ENCODE measurements at places on chromosomes 12 and 14.

DNA sequence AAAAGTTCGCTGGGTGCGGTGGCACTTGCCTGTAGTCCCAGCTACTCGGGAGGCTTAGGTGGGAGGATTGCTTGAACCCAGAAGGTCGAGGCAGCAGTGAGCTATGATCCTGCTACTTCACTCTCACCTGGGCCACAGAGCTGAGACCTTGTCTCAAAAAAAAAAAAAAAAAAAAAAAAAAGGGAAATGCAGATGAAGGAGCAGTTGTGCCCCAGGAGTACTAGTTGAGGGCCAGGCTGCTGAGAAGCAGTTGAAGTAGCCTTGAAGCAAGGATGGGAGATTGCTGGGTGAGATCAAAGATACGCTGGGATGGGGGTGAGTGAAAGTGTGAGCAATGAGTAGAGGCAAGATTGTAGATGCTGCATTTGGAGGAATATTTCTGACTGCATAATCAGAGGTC lies 93.4 kb upstream of the DNM1L start:
- no peak for DNase-seq

GRCh38 chr12:114286145-114286544 lies 119.8 kb downstream of the TBX5 start:
- no peak for DNase-seq

DNA sequence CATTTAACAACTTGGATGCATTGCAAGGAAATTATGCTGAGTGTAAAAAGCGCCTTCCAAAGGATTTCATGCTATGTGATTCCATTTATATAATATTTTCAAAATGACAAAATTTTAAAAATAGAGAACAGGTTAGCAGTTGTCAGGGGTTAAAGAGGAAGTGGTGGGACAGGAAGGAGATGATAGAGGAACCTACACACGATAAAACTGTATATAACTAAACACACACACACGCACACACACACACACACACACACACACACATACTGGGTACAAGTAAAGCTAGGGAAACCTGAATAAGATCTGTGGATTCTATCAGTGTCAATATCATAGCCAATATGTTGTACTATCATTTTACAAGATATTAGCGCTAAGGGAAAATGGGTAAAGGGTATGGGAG lies 17.2 kb downstream of the TTC9 start:
- no peak for DNase-seq

GRCh38 chr12:44674875-44675274 lies 201.2 kb downstream of the NELL2 start:
- peak; percentile 92 for DNase-seq

GRCh38 chr12:63301311-63301710 lies 150.3 kb upstream of the AVPR1A start:
- DNase-seq: no peak

GRCh38 chr14:59240356-59240755 lies 51.9 kb downstream of the DAAM1 start:
- DNase-seq: no peak

- no peak for DNase-seq
Observed at GRCh38 chr12:124289634-124290600, 5.0 kb upstream of the RFLNA start.

DNA sequence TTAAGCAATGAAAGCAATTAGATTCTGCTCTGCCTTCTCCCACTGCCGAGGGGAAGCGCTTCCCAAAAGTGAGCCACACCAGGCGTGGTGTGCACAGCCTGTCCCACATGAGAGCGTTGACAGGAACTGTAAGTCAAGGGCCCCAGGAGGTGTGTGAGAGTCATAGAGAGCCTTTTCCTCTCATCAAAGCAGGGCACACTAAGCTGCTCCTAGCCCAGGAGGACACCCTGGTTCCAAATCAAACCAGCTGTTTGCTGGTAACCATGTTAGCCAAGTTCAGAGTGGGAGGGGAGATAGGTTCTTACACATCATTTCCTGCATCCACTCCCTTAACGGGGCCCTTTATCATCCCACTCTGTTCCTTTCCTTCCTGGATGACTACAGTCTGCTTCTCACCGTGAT lies 98.3 kb downstream of the SPTSSA start:
- DNase-seq: no peak

GRCh38 chr12:12022306-12022936 lies 48.3 kb upstream of the BCL2L14 start:
- no peak for DNase-seq

DNA sequence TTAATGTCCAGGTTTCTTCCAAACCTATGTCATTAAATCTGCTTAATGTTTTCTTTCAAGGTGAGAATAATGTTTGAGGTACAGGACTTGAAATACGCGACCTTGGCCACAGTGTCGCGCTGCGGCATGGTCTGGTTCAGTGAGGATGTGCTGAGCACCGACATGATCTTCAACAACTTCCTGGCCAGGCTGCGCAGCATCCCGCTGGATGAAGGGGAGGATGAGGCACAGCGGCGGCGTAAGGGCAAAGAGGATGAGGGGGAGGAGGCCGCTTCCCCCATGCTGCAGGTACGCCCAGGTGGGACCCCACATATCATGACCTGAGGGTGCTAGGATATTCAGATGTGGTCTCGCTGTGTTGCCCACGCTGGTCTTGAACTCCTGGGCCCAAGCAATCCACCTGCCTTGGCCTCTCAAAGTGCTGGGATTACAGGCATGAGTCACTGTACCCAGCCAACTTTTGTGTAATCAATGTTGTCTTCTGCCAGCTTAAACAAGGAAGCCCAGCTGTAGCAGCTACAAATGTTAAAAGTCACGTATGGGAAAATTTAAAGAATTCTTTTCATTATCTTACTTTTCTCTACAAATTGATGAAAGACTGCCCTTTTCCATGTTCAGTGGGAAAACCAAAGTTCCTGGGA lies 50.8 kb downstream of the DYNC1H1 start:
- no peak for DNase-seq

DNA sequence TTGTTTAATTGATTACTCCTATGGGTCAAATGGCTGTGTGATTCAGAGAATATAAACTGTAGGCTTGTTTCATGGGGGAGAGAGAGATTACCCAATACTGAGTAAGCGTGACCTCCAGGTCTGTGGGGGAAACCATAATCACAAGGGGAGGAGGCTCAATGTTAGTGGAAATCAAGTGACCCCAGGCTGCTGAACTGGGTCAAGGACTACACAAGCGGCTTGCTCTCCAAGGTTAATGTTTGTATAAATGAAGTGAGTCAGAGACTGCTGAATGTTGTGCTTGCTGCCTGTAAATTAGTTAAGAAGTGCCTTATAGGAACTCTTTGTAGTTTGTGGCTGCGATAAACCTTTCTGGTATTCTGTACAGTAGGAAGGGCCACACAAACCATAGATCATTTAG lies 479.7 kb downstream of the AACS start:
- no peak for DNase-seq

DNA sequence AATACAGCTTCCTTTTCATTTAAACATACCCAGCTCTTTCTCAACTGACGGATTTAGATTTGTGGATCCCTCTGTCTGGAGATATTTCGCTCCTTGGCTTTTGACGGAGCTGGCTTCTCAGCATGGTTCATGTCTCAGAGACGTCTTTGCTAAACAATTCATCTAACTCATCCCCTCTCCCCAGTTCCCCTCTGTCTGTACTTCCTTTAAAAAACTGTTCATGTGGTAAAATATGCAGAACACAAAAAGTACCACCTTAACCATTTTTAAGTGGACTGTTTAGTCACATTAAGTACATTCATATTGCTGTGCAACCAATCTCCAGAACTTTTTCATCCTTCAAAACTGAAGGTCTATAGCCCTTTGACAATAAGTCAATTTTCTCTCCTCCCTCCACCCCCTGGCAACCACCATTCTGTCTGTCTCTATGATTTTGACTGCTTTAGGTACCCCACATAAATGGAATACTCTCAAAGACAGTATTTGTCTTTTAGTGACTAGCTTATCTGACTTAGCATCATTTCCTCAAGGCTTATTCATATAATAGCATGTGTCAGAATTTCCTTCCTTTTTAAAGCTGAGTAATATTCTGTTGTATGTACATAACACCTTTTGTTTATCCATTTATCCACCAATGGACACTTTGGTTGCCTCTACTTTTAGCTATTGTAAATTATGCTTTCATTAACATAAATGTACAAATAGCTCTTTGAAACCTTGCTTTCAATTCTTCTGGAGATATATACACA lies 399.8 kb upstream of the SOX5 start:
- DNase-seq: no peak

DNA sequence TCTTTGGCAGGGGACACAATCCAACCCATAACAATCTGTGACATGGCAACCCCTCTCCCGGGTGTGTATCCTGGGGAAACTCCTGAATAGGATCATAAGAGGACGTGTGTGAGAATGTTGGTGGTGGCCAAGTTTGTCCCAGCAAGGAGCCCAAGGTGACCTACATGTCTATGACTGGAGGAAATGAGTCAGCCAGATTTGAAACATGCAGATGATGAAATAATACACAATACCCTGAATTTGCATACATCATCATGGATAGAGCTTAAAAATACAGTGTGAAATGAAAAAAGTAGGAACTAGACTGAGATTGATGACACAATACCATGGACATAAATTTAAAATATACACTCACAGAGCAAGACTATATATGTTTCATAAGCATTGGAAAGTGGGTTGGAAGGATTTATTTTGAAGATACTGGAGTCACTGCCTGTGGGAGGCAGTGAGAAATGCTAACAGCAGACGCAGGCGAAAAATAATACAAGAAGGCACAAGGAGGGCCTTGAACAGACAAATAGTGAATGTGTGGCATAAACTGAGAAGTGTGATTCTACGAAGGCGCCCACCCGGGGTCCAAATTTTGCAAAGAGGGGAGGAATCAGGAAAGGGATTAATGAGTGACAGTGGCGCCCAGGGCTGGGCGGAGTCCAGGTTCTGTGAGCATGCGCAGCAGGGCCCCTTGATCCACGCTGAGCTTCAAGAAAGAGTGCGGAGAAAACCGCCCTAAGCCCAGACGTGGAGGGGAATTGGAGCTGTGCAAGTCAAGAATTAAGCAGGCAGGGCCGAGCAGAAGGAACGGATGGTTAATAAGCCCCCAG lies 7.0 kb upstream of the MAP1LC3B2 start:
- no peak for DNase-seq

GRCh38 chr14:69137843-69138535 lies 14.9 kb downstream of the DCAF5 start:
- no peak for DNase-seq

GRCh38 chr12:39853003-39853402 lies 233.4 kb upstream of the ABCD2 start:
- no peak for DNase-seq

DNA sequence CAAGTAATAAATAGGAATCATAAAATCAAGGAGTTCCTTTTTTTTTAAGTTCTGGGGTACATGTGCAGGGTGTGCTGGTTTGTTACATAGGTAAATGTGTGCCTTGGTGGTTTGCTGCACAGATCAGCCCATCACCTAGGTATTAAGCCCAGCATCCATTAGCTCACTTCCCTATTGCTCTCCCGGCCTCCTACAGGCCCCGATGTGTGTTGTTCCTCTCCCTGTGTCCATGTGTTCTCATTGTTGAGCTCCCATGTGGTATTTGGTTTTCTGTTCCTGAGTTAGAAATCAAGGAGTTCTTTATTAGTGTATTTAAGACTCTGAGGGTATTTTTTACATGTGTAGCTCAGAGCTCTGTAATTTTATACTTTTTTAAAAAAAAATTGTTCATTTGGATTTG lies 86.0 kb downstream of the SCFD1 start:
- no peak for DNase-seq

GRCh38 chr12:112321245-112321644 lies 61.0 kb downstream of the HECTD4 start:
- DNase-seq: no peak

- no peak for DNase-seq
Observed at GRCh38 chr14:35414365-35414764, 9.8 kb upstream of the NFKBIA start.

- no peak for DNase-seq
Observed at GRCh38 chr12:76236640-76237039, 111.6 kb downstream of the BBS10 start.

Measured in NCI-H1930 (cell line).